ENCODE measurements at places on chromosomes 5 and 9. TPM values are rescaled to one million over a fixed set of nuclear protein-coding genes. Genes with fewer than 3 reads are reported as not detected.

- DNase-seq = no peak
Observed at GRCh38 chr5:143812085-143812705, at the start of gene HMHB1. Gene HMHB1 (plus strand): TSS chr5:143812161.

DNA sequence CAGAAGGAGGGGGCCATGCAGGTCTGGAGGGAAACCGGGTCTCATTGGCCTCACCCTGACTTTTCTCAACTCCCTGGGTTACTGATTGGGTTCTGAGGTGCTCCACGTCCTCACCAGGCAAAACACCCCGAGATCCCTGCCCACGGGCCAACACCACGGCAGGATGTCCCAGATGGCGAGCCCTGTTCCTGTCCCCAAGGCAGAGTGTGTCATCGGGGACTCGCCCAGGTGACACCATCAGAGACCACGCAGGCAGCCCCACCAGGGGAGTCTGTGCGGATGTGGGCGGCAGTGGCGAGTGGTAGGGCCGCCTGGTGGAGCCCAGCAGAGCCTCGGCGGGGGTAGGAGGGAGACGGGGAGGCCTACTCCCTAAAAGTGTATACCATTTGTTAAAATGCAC, 59.0 kb upstream of the UBAC1 start:
- no peak for DNase-seq

DNA sequence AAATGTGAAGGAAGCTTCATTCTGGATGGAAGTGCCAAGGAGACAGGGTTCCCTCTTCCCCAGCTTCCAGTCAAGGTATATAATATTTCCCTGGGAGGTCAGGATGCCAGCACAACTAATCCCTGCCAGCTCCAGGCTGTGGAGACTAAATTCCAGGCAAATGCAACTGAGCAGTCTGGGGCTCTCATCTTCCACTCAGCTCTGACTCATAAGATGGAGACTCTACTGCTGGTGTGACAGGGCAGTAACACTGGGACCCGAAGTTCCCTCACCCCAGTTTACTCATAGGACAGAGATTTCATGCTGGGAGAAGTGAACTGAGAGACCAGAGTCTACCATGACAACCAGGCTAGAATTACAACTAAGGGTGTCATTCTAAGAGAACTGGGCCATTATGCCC, 235.4 kb downstream of the FSTL4 start:
- no peak for DNase-seq

DNA sequence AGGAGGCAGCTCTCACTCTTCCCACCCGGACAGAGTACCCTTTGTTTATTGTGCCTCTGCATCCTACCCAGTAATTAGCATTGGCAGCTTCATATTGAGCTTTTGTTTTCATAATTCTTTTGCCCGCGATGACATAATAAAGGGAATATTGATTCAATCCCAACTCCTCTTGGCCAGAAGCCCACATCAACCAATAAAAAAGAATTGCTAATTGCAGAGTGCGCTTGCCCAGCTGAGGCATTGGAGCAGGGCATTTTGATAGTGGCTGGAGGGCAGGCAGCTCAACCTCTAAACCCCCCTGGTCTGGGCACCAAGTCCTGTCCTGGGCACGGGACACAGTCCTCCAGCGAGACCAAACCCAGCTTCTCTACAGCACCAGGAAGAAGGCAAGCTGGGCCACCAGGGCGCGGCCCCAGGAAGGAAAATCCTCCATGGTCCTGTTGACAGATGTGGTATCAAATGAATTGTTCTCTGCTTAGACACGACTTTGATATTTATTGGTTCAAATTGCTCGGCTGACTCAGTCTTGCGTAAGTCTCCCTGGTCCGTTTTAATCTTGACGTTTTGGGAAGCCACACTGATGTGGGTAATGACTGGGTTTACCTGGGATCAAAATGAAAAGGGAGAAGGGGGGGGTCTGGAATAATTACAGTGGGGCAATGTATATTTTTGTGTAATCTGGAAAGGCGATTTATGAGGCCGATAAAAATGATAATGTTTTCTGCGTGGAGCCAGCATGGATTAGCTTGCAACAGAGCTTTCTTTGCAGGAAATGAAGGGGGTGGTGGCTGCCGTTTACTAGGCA, 220.7 kb upstream of the MSX2 start:
- DNase-seq = peak; percentile 92

DNA sequence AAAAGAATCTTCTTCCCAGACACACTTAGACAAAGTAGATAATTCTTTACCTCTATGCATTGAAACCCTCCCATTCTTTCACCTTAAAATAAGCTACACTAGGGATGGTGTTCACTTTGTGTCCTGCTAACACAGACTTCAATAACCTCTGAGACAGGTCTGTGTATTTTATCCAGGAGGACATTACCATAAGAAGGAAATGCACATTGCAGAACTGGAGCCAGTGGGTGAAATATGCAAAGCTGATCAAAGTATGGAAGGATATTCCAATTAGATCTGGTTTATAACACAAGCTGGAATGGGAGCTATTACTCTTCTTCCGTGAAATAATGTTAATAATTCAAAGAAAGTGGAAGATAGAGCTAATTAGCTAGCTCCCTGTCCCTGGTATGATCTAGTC, 204.1 kb downstream of the BRINP1 start:
- no peak for DNase-seq

- no peak for DNase-seq
Observed at GRCh38 chr5:143708672-143709071, 103.3 kb upstream of the HMHB1 start.

DNA sequence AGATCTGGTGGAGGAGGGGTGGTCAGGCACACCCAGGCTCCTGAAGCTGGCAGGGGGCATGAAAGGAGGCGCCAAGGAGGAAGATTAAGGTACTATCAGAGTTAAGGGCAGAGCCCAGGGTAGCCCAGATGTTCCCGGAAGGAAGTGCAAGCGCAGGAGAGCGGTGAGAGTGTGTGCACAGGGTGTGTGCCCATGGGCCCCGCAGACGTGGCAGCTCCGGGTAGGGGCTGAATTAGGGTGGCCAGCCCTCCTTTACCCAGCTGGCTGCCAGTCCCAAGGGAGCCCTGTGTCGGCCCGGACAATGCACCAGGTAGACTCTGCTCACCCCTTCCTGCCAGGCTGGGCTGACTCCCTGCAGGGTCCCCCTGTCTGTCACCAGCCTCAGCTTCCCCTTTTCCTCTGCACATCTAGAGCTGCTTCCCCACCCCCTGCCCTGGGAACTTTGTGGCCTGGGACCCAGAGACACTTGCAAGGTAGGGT, at the start of gene SMIM33:
Gene SMIM33 (plus strand): TSS at position 184 of the 480 bp plus-strand sequence. CDS start 118 bp downstream, at position 302.
- DNase-seq = no peak

- no peak for DNase-seq
Observed at GRCh38 chr9:72443855-72444254, 77.6 kb upstream of the TMC1 start.

GRCh38 chr5:94362857-94363256, 255.5 kb downstream of the KIAA0825 start:
- no peak for DNase-seq

DNA sequence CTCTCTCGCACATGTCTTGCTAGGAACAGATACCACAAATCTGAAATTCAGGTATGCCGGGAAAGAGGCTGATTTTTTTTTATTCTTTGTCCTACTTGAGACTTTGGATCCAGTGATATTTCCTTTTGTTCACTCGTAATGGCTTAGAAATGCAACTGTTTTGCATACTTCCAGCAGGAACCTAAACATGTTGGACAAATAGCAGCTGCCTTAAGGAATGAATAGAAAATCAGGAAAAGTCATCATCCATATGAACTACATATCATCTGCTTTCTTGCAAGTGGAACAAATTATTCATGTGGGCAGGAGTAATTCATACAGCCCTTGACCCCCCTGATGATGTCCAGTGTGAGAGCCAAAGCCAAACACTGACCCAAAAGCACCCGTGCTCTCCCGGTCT, 17.4 kb downstream of the TTC39B start:
- DNase-seq = no peak

DNA sequence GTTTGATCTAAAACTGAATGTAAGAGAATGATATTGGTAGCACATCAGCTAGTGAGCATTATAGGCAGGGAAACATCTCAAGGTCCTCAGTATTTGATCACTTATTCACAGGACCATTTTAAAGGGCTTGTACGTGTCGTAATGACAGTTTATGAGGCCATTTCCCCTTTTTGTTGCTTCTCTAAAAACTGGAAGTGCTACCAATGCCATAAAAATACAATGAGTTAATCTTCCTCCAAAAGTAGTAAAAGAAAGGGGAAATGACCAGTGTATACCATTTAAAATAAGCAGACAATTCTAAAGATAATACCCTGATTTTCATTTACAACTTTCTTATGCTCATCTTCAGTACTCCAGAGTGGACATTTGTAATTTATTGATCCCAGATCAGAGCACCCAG, 285.8 kb upstream of the PCSK5 start:
- no peak for DNase-seq

DNA sequence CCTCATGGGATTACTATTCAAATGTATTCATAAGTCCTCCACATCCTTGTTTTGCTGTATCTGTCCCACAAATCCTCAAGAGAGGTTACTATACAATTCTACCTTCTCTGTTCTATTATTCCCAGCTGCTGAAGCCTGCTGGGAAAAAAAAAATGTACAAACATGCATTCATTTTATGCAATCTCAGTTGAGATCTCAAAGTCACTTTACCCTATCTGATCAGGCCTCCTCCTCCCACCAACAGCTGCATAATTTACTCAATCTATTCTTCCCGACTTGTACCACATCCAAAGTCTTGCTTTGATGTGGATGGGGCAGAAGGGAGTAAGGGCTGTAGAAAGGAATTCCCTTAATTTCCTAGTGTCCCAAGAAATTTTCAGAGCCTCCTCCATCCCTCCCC, 28.6 kb downstream of the PSIP1 start:
- DNase-seq = no peak

GRCh38 chr5:67610186-67610912, 413.8 kb upstream of the CD180 start:
- DNase-seq = no peak

DNA sequence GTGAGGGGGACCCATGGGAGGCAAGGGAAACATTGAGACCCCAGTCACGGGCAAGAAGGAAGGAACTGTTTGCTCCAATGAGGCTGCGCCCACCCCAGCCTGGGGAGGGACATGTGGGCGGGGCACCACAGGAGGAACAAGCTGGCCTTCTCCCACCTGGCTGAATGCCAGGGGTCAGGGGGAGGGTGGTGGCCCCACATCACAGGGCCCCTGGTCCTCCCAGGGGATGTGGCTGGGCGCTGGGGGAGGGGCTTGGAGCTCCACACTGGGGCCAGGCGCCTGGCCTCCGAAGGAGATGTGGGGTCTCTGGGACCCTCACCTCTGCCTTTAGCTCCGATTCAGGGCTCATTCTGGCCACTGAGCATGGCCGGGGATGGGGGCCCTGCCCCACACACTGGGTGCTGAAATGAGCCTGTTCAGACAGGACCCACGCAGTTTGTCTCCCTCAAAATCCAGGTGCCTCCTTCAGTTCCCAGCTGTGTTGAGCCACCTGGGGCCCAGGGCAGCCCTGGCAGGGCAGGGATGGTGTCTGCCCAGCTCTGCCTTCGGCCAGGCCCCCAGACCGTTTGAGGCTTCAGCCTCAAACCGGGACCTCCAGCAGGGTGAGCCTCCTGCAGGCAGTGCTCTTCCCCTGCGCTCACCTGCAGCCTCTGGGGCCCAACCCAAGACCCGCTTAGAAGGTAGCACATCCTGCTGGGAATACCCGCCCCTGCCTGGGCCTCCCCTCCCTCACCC, 33.2 kb upstream of the NOTCH1 start:
- DNase-seq = no peak

The RMND5B gene
- 54.2 TPM for total RNA-seq

The KIF27 gene
- total RNA-seq = 1.8 TPM

The C9orf43 gene
- total RNA-seq = not detected

The CER1 gene
- total RNA-seq = not detected

The IL5 gene
- total RNA-seq = not detected
